ENCODE measurements at places on chromosomes 3 and 15. TPM values are rescaled to one million over a fixed set of nuclear protein-coding genes. Genes with fewer than 3 reads are reported as not detected.

- no peak for DNase-seq
These were observed 41.8 kb downstream of the ITGB5 start for GRCh38 chr3:124845406-124845805.

DNA sequence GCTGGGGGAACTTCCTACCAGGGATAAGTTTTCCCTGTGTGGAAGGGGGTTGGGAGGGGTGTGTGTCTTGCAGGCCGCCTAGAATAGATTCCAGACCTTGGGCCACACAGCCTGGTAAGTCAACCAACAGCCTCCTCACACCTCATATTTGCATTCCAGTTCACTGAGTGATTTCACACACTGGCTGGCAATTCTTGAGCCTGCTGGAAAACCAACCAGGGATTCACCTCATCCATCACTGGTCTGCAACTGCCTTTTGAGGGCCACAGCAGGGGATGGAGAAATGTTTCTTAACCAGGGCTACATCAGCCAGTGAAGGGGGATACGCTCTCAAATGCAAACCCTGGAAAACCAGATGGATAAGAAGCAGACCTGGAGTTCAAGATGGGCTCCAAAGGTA, 2.0 kb downstream of the FSTL1 start:
- DNase-seq, result peak; percentile 50

Gene TGM4
- not detected for total RNA-seq

DNA sequence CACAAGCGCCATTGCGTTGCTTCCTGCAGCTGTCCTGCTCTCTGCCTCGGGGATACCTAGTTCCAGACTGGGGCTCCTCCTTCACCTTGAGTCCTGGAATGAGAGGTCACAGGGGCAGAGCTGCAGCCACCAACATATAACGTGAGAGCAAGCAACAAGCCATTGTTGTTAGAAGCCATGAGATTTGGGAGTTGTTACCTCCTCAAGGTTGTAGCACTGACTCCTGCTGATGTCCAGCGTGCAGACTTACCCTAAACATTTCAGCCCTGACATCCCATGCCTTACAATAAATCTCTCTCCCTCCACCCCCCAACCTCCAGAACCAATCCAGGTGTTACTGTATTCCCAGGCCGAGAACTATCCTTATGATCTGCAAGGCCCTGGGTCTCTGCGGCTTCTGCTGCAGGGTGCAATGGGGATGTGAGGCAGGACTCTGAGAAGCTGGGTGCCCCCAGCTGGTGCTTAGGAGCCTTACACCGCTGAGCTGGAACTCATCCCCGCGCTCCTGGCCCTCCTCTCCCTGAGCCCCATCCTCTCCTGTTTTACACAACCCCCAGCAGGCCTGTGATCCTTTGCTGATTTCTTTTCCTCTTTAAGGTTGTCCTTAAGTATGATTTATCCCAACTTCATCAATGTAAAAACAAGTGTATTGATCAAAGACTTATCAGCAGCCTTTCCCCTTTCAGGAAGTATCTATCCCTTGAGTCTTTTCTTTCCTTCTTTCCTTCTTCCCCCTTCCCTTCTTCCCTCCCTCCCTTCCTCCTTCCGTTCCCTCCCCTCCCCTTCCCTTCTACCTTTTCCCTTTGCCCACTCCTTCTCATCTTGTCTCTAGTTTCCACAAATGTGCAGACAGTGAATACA, 84.2 kb upstream of the ABHD2 start:
- peak; percentile 42 for DNase-seq
